ENCODE measurements at places on chromosomes 13 and 19.

DNA sequence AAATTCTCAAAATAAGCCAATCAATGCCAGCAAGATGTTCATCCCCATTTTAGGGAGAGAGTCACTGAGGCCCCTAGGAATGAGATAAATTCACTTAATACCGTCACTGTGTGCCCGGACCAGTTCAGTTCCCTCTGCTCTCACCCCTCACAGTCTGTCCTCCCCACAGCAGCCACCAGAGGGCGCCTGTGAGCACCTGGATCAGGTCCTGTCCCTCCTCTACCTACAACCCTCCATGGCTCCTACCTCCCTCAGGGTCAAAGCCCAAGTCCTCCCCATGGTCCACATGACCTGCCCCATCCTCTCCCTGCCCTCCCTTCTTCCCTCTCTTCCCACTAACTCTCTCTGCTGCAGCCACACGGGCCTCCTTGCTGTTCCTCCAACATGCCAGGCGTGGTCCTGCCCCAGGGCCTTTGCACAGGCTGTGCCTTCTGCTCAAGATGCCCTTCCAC, 42.0 kb upstream of the NFIC start:
- DNase-seq, result peak; percentile 61

- DNase-seq, result peak; percentile 14
Measured at GRCh38 chr19:16143399-16144215, at the start of gene HSH2D. TSS of gene HSH2D (plus strand) at chr19:16143685. CDS start at chr19:16148751, 5,066 bp downstream.

DNA sequence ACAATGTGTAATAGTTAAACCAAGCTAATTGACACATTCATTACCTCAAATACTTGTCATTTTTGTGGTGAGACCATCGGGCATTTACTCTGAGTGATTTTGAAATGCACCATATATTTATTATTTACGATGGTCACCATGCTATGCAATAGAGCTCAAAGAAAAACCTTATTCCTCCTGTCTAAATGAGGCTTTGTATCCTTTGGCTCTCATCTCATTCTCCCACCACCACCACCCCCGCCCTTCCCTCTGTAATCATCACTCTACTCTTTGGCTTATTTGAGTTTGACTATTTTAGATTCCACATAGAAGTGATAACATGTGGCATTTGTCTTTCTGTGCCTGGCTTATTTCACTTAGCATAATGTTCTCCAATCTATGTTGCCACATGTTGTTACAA, 124.9 kb downstream of the CYSLTR2 start:
- DNase-seq, result no peak

DNA sequence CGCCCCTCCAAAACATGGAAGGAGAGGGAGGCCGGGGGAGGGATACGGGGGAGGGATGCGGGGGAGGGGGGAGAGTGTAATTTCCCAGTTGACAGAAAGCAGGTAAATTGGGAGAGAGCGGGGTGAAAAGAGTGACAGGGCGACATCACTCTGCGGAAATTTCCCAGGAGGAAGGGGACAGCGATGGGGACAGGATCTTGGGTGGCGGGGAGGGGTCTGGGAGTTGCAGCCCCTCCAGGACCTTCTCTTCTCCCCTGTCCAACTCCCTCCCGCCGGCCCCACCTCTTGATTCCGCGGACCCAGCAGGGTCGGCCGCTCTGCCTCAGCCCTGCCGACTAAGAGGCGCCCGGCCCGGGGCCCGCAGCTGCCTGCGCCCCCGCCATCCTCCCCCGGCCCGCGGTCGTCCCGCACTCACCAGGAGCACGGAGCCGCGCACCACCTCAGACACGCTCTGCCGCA, 108.0 kb upstream of the DOCK9 start:
- DNase-seq, result no peak

- no peak for DNase-seq
Measured at GRCh38 chr13:25990801-25991200, 61.0 kb downstream of the SHISA2 start.

DNA sequence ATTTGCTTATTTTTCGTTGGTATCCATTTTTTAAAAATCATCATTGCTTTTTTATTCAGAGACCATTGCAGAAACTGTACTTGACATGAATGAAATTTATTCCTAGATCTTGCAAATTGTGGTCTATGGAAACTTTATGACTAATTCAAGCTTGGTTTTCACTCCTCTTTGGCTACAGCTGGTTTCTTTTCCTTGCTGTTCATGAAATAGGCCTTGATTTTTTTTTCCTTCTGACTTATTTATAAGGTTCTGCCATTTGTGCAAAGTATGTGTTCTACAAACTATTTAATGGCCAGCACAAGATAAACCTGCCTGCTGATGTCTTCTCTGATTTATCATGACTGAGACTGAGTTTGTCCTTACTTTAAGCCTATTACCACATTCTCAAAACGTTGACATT, 764.0 kb upstream of the SLITRK5 start:
- no peak for DNase-seq

GRCh38 chr19:8703223-8703622, 4.6 kb upstream of the ACTL9 start:
- DNase-seq, result no peak

DNA sequence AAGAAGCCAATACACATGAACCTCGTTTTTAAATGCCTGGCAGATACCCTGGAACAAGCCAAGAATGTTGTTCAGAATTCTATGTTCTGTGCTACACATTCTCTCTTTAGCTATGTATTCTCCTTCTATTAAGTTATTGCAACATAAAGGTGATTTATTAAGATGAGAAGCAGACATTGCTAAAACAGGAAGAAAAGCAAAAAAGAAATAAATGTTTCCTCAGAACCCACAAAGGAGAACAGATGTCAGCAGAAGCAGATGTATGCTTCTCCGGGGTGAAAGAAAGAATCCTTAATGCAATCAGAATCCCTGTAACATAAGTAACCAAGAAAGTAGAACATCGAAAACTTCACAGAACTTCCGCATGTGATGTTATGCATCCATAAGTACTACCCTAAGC, 302.9 kb downstream of the DCT start:
- no peak for DNase-seq

- no peak for DNase-seq
Measured at GRCh38 chr13:64680739-64681138, 2549.4 kb downstream of the PCDH9 start.

DNA sequence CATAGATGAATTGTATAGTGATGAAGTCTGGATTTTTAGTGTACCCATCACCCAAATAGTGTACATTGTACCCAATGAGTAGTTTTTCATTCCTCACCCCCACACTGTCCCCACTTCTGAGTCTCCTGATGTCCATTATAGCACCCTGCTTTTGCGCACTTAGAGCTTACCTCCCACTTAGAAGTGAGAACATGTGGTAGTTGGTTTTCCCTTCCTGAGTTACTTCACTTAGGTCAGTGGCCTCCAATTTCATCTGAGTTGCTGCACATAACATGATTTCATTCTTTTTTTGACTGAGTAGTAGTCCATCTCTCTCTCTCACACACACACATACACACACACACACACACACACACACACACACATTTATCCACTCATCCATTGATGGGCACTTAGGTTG, 43.2 kb upstream of the ALOX5AP start:
- peak; percentile 53 for DNase-seq

- DNase-seq, result no peak
Measured at GRCh38 chr13:44104969-44105368, 225.3 kb downstream of the LACC1 start.

DNA sequence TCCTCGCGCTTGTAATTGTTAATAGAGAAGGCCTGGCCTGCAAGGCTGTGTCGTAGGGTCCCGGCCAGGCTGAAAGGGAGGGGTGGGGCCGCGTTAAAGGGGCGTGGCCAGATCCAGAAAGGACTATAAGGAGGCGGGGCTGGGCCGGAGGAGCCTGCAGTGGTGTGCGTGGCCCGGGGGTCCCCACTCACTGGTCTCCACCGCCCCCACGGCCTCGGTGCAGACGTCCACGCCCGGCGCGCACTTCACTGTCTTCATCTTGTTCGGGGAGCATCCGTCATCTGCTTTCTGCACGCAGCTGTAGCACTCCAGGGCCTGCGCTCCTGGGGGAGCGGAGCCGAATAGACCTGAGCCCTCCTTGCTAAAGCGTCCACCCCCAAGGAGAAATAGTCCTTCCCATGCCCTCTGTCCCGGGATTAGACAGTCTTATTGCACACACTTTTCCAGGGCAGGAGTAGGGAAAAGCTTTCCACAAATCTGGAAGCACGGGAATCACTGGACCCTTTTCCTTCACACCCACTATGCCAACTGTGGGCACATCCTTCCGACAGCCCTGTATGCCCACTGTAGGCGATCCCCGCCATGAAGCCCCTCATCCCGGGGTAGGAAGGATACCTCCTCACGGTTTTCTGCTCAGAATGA, 1.2 kb downstream of the LYPD3 start:
- DNase-seq, result no peak

- DNase-seq, result no peak
Measured at GRCh38 chr19:44707794-44708193, 8.8 kb downstream of the CEACAM16 start.

GRCh38 chr19:1856698-1857603, 6.4 kb downstream of the KLF16 start:
- peak; percentile 91 for DNase-seq

- DNase-seq, result no peak
Measured at GRCh38 chr13:27353166-27353583, 71.2 kb upstream of the GTF3A start.

- DNase-seq, result peak; percentile 80
Measured at GRCh38 chr13:46551410-46552302, 1.3 kb upstream of the LRCH1 start.

DNA sequence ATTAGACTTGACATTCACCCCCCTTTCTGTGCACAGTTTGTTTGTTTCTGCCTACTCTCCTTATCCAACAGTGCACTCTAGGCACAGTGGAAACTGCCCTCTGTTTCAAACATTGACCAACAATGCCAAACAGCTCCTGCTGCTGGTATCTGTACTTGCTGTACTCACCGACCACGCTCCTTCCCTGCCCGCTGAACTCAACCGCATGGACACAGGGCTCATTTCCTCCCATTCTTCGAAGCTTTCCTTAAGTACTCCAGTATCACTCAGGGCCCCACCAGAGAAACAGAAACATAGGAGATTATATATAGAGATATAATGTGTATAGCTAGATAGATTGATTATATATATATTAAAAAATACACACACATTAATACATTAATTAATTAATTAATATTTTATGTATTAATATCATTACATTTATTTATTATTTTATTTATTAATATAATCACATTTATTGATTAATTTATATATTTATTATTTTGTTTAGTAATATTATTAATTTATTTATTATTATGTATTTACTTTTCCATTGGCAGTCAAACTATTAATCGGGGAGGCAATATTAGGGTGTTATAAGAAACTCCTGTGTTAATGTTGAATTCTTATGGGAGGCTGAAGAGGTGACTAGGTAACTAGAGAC, 1528.2 kb downstream of the EFNB2 start:
- no peak for DNase-seq

- no peak for DNase-seq
Measured at GRCh38 chr19:5676105-5676771, 4.1 kb downstream of the MICOS13 start.

DNA sequence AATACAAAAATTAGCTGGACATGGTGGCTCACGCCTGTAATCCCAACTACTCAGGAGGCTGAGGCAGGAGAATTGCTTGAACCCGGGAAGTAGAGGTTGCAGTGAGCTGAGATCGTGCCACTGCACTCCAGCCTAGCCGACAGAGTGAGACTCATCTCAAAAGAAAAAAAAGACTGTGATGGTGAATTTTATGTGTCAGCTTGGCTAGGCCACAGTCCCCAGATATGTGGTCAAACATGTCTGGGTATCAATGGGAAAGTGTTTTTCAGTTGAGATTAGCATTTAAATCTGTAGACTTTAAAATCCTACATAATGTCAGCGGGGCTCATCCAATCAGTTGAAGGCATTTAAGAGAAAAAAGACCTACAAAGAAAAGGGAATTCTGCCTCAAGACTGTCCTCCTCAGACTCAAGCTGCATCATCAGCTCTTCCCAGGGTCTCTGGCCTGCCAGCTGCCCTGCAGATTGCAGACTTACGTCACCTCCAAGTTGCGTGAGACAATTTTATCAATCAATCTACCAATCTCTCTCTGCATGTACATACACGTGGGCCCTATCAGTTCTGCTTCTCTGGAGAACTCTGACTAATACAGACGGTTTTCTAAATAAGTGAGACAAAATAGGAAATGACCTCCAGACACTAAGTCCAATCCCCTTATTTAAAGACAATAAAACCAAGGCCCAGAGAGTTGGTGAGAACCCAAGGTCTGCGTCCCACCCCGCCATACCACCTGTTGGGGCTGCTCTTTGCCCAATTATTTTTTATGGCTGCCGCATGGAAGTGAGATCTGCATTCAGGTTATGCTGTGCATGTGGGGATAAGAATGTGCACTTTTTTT, 99.2 kb downstream of the ABCC4 start:
- no peak for DNase-seq

DNA sequence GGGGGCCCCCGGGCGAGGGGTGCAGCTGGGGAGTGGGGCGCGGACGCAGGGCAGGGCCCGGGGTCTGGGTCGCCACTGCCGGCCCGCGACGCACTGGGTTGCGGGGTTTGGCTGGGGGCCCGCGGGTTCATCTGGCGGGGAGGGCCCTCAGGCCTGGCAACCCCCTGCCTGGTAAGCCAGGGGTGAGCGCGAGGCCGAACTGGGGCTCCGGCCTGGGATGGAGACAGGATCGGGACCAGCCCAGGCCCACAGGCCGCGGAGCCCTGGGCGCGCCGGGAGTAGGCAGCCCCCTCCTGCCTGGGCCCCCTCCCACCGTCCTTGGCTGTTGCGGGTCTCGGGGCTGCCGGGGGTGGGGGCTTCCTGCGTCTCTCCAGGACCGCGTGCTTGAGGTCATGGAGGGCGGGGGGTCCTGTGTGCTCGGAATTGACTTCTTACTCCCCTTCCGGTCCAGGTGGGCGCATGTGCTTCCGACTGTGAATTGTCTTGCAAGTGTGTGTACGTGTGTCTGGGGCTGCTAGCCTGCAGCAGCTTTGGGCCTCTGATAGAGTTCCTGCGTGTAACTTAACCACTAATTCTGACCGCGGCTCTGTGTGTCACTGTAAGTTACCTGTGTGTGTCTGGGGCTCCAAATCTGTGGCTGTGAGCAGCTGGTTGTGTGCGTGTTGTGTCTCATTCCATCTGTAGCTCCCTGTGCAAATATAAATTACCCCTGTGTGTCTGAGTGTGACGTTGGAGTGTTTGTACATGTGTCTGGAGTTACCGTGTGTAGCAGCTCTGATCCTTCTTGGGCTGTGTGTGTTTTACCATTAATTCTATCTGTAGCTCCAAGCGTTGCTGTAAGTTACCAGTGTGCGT, 751 bp downstream of the GRAMD1A start:
- peak; percentile 23 for DNase-seq

DNA sequence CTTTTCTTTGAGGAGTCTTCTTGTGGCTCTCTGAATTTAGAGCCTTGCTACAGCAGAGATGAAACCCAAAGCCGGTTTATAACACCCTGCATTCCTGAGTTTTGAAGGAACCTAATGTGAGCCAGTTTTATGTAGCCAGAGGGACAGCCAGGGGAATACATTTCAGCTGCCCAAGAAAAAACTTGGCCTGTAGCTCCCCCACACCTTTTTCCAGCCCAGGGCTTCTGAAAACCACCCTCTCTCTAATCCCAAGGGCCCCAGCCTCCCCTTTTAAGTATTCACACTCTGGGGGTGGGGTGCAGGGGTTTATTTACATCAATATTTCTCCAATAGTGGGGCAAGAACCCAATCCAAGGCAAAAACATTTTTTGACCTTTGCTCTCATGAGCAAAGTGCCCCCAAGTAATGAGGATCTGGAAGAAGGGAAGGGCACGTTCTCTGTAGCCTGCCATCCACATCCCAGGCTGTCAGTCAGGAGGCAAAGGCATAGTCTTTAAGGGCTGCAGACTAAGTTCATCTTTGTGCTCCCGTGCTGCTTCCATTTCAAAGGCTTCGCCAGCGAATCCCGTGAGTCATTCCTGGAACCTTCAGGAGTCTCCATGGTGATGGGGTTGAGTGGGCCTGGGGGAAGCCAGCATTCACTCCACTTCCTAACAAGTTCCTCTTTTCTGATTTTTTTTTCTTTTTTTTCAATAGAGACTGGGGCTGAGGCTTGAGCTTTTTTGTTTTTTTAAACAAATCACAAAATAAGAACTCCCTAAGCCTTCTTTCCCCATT, 33.2 kb upstream of the MEDAG start:
- DNase-seq, result peak; percentile 89
